Astrocyte (in vitro differentiated cells and primary cell): ENCODE measurements at places on chromosomes 7 and 10.

GRCh38 chr10:74123081-74123480, 27.5 kb downstream of the AP3M1 start:
- no peak for DNase-seq

DNA sequence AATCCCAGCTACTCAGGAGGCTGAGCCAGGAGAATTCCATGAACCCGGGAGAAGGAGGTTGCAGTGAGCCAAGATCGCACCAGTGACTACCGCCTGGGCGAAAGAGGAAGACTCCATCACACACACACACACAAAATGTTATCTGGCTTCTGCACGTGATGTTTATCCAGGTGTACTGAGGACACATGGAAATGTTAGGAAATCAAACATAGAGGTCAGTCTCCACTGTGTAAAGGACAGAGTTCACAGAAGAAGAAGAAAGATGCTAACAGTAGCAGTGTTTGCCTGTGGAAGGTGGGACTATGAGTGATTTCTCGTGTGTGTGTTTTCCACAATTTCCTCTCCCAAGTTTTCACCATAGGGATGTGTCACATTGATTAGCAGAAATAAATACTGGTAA, 256.9 kb downstream of the ELMO1 start:
- DNase-seq, result no peak

DNA sequence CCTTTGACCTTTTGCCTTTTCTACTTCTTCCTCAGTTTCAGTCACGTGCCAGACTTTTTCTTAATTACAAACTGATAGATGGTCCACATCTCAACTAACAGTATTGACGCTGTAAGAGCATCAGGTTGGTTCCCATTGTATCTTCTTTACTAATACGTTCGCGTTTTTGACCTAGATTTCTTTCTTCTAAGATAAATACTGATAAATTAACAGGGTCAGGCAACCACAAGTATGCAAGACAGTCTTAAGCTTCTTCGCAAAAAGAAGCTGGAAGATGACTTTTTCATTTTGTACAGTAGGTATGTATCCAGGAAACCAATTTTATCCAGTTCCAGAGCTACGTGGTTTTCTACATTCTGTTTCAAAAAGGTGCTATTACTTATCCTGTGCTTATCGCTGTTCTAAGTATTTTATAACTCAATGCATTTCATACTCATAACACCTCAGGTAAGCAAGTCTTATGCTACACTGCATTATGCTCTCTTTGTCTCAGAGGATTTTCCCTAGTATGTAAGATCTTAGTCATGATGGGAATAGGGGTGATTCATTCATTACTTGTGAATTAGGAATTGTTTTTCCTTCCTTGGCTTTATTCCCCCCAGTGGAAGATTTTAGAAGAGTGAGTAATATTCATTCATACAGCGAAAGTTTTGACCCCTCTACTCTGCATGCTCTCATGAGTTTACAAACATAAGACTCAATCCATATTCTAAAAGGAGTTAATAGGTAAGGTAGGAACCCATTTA, 955 bp downstream of the DUS4L start:
- peak; percentile 93 for DNase-seq

GRCh38 chr7:2735744-2736143, 47.7 kb downstream of the AMZ1 start:
- no peak for DNase-seq

DNA sequence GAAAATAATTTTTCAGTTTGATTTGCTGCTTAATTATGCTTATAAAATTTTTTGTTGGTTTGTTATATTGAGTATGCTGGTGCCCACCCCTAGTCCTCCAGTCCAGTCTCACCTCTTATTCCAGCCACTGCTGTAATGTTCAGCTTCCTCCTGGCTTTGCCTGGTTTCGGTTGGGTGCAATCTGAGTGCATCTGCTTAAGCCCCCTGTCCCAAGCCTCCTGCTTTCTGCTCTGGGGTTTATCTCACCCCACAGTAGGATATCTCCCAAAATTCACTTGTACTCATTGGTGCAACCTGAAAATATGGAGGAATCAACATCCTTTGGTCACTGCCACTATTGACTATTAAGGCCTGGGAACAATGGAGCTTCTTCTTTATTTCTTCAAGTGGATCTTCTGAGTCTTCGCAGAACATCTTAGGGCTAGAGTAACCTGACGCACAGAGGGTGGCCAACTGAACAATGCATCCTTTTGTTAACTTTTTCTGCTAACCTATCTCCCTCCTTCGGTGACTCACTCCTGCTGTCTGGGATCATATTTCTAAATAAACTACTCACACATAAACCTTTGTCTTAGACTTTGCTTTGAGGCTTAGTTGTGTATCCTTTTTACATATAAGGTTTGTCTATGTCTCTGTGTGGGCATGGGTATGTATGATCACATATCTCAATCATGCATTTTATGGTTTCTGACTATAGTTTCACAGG, 19.1 kb upstream of the SOSTDC1 start:
- DNase-seq, result peak; percentile 94

DNA sequence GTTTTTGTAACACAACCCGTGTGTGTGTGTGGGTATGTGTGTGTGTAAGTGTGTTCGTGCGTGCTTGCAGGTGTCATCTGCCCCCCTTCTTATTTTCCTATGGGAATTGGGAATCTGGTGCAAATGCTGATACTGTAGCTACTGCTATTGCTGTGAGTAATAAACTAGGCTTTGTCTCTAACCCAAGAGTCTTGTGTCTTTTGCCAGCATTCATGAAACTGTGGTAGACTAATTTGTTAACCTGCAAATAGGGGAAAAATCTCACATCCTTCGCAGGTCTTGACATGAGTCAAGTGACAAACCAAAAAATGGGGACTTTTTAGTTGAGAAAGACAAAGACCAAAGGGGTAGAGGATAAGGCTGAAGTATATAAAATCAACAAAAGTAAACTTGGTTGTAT, 57.9 kb upstream of the FAM133B start:
- DNase-seq, result no peak

DNA sequence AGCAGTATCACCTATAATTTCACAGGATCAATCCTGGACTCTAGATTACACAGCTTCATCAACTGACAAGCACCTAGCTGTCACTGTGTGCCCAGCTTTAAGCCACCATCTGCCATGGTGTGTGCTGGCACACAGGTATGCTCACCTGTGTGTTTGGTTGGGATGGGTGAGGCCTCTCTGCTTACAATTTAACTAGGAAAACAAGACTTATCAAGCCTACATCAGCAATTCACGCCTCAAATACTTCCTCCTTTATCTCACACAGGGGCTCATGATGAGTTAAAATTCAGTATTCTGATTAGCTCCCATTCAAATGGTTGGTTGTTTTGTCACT, 608.2 kb downstream of the PARD3 start:
- DNase-seq, result no peak

DNA sequence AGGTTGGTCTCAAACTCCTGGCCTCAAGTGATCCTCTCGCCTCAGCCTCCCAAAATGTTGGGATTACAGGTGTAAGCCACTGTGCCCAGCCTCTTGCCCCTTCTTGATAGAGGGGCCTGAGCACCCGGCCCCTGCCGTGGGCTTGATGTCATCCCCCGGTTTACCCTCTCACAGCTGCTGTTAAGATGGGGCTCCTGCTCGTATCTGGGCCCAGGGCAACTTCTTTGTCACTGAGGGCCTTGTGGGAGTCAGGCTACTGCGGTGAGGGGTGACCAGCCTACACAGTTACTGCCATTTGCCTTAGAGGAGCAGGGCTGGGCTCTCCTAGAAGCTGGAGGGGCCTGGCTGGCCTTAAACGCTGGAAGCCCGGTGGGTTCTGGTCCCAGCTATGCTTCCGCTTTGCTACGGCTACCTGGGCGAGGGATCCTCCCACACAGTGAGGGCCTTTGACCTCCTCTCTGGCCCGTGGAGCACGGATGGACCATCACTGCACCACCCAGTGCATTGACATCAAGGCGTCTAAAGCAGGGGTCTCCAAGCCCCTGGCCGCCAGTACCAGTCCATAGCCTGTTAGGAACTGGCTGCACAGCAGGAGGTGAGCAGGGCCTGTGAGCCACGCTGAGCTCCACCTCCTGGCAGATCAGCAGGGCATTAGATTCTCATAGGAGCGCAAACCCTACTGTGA, 1.1 kb upstream of the TMEM130 start:
- DNase-seq, result no peak

- peak; percentile 73 for DNase-seq
These were observed 11.1 kb downstream of the MCU start for GRCh38 chr10:72702868-72703581.

DNA sequence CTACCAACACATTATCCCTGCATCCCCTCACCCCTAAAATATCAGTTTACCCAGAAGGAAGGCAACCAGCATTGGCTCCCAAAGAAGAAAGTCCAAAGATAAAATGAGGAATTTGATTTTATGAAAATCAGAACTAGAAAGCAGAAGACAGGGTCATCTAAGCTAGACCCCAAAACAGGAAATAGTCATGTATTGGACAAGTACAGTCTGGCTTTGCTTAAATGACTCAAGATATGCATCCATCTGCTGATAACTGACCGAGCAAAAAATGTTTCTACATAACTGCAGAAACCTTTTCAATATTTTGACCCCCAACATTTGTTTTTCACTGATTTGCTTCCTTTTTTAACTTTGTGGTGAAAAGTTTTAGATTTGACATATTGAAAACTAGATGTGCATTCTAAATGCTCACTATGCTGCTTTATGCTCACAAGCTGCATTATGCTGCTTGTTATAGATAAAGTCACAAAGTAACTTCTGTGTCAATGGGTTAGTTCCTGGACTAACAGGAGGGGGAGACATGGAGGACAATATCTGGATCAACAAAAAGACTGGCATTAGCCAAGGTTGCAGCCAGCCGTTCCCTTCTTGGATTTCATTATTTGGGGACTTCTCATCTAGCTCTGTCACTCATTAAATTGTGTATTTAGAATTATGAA, 227.0 kb downstream of the INHBA start:
- no peak for DNase-seq

DNA sequence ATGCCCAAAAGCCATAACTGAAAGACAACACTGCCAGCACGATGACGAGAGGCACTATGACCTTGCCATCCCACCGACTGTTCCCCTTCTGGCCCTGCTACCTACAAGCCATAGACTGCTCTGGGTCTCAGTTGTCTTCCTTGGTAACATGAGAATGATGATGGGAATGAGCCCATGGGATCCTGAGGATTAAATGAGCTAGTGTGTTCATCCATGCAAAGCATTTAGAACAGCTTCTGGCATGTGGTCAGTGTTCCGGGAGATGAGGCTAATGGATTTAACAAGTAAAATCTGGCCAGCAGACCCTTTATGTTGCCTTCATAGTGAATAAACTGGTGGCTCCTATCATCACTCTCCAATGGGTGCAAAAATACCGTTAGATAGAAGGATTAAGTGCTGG, 62.4 kb upstream of the WDR11 start:
- no peak for DNase-seq
